ENCODE measurements at places on chromosomes 1 and 21.

- no peak for DNase-seq
Measured at GRCh38 chr1:61184040-61184713, 101.8 kb downstream of the NFIA start.

- no peak for DNase-seq
Measured at GRCh38 chr21:35905963-35906345, 154.4 kb downstream of the SETD4 start.

DNA sequence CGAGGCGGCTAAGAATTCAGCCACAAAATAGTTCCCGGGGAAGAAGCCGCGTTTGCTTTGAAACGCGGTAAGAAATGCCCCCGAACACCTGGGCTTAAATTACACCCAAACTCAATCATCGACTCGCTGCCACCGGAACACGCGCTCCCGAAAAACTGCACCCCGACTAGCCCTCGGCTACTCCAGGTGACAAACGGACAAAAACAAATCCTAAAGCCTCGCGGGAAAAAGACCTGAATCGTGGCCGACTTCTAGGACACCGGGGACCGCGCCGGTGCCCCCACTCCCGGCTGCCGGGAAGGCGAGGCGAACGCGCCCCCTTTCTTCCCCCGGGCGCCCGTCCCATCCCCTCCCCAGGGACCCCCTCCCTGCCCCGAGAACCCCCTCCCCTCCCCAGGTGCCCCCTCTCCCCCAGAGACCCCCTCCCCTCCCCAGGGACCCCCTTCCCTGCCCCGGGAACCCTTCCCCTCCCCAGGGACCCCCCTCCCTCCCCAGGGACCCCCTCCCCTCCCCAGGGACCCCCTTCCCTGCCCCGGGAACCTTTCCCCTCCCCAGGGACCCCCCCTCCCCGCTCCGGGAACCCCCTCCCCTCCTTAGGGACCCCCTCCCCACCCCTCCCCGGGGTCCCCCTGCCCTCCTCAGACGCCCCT, 628 bp downstream of the C1orf159 start:
- DNase-seq: no peak

GRCh38 chr1:28974432-28974831, 60.1 kb downstream of the EPB41 start:
- no peak for DNase-seq

- no peak for DNase-seq
Measured at GRCh38 chr1:201731142-201731541, 97.8 kb upstream of the IPO9 start.

Data from GM12892 (cell line).